ENCODE measurements at places on chromosomes 5 and 9. TPM values are rescaled to one million over a fixed set of nuclear protein-coding genes. Genes with fewer than 3 reads are reported as not detected.

PCDHB10 gene
- 4.5 TPM for total RNA-seq

SPATA31D4 gene
- not detected for total RNA-seq

- DNase-seq, result no peak
Measured at GRCh38 chr5:69202497-69202896, 13.1 kb downstream of the CENPH start.

DNA sequence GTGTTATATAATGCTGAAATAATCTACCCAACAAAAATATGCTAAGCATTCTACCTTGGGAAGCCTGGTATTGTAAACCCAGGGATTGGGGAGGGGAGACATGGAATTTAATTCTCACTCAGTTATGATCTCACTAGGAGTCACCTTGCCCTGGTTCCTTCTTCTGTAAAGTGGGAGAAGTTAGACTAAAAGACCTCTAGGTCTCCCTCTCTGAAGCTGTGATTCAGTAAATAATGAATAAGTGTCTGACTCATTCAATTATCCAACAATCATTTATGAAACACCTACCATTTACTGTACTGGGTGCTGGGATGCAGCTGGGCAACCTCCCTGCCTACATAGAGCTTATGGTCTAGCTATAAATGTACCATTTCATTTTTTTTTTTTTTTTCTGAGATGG is 20.2 kb upstream of the SPARC start:
- no peak for DNase-seq

GRCh38 chr9:34046784-34047379 is 1.8 kb downstream of the UBAP2 start:
- DNase-seq, result no peak

DNA sequence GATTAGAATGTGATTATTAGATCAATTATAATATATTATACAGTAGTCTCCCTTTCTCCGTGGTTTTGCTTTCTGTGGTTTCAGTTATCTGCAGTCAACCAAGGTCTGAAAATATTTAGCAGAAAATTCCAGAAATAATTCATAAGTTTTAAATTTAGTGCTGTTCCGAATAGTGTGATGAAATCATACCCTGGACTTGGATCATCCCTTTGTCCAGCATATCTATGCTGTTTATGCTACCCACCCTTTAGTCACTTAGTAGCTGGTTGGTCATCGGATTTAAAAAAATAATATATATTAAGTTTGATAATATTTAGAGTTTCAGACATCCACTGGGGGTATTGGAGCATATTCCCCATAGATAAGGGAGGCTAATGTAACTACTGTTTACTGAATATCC is 19.6 kb downstream of the RMI1 start:
- DNase-seq, result no peak
